ENCODE measurements at places on chromosomes 1 and 21.

GRCh38 chr1:101357444-101357986 lies 120.7 kb downstream of the S1PR1 start:
- no peak for DNase-seq

- DNase-seq = no peak
These were observed 6.3 kb downstream of the ERG start for GRCh38 chr21:38492007-38492406.

DNA sequence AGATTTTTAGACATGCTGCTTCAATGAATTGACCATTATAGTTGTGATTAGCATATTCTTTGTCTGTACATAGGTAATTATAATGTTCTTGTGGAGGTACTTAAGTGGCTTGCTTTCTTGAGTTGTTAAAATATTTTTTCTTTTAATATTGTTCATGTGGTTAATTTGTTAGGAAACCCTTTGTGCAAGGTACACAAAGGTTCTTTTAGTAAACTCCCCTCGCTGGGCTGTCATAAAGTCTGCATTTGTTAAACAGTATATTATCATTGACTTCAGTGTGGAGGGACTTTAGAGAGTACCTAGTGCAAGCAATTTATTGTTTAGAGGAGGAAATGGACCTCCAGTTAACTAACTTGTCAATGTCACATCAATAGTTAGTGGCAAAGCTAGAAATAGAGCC lies 52.5 kb downstream of the DISP1 start:
- DNase-seq = no peak

- DNase-seq = no peak
These were observed 33.3 kb downstream of the ALG14 start for GRCh38 chr1:95039360-95040031.

- peak; percentile 97 for DNase-seq
These were observed at the start of the genes CNST and TFB2M for GRCh38 chr1:246566128-246566812. Gene CNST (plus strand): TSS chr1:246566456. CDS start chr1:246591563, 25,107 bp downstream. Gene TFB2M (minus strand): TSS chr1:246566261. CDS start chr1:246566138, 123 bp downstream.

DNA sequence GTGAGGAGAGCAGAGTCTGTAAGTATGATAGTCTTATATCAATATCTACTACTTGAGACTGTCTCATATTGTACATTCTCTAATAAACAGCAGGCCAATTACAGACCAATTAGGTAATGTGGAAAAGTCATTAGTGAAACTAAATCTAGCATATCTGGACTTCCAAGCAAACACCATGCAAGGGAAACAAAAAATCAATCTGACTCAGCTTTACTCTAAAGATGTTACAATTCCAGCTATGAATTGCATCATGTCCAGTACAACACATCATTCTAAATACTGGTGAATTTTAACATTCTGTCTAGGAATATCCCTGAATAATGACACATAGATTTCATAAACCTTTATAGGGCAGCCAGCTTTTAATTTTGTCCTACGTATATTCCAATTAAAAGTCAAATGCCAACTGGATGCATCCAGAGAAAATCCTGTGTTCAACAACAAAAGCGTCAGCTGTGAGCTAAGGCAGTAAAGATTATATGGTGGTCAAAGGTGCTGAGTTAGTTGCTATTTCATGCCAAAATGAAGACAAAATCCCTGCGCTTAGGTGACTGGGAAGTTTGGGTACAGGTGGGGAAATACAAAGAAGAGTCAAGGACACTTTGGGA lies 159.3 kb downstream of the TTLL7 start:
- no peak for DNase-seq

DNA sequence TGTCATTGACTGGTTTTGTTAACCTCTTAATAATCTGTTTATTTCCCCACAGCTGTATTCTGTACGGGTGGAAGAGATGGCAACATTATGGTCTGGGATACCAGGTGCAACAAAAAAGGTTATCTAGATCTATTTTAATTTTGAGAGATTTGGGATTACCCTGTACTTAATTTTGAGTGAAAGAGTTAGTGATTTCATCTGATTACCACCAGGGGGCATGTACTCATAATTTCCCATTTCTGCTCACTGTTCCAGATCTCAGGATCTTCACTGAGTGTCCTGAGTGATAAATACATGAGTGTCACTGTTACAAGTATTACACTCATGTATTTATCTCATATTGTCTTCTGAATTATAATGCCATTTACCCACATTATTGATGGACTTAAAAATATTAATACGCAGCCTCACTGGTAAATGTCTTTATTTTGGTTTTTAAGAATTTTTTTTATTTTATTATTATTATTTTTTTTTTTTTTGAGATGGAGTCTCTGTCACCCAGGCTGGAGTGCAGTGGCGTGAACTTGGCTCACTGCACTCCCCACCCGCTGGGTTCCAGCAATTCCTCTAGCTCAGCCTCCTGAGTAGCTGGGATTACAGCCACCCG lies 27.4 kb downstream of the DTL start:
- no peak for DNase-seq

Measured in Peyer's patch (tissue), 4 donors.